ENCODE measurements at places on chromosomes 3 and 15.

DNA sequence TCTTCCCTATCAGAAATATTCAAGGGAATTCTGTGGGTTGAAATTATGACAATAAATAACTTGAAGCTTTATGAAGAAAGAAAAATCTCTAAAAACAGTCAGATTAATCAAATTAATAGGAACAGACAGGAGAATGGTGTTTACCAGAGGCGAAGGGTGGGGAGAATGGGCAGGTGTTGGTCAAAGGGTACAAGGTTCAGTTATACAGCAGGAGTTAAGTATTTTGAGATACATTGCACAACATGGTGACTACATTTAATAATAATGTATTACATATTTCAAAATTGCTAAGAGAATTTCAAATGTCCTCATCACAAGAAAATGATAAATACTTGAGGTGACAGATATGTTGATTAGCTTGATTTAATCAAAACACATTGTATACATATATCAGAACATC lies 18.6 kb downstream of the SPCS1 start:
- DNase-seq = no peak

GRCh38 chr3:112604536-112604935 lies 36.4 kb downstream of the CCDC80 start:
- no peak for DNase-seq

DNA sequence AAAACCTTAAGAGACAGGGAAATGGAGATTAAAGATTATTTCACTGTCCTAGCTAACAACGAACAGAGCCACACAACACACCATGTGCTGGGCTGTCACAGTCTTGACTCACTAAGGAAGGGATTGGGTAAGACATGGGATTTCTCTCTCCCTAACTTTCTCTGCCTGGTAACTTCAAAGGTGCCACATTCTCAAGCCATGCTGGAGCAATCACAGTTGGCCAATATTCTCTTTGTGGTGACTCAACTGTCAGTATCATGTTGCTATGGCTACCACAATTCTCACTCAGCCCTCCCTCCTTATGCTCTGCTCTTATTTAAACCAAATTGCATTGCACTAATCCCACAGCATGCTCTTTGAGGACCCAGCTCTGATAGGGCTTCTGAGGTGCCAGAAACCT lies 74.0 kb downstream of the OXNAD1 start:
- no peak for DNase-seq

DNA sequence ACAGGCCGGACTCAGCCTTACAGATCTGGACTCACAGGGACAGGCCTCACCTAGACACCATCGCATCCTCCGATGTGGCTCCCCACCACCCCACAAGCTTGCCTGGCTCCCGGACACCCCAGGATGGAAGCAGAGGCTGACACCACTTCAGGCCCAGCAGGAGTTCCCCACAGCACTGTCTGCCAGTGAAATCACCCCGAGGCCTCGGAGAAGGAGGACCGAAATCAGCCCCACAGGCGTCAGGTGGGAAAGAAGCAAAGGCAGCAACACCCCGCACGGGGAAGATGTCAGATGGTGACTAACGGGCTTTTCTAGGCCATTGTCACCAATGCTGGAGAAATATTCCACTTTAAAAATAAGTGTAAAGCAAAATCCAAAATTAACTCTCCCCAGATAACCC lies 18.6 kb downstream of the ADCY5 start:
- DNase-seq = no peak

GRCh38 chr3:9676785-9677184 lies 26.8 kb upstream of the CPNE9 start:
- no peak for DNase-seq

- no peak for DNase-seq
Observed at GRCh38 chr3:126540342-126540849, 16.4 kb downstream of the CHST13 start.

GRCh38 chr15:69677403-69677802 lies 224.8 kb downstream of the RPLP1 start:
- no peak for DNase-seq

DNA sequence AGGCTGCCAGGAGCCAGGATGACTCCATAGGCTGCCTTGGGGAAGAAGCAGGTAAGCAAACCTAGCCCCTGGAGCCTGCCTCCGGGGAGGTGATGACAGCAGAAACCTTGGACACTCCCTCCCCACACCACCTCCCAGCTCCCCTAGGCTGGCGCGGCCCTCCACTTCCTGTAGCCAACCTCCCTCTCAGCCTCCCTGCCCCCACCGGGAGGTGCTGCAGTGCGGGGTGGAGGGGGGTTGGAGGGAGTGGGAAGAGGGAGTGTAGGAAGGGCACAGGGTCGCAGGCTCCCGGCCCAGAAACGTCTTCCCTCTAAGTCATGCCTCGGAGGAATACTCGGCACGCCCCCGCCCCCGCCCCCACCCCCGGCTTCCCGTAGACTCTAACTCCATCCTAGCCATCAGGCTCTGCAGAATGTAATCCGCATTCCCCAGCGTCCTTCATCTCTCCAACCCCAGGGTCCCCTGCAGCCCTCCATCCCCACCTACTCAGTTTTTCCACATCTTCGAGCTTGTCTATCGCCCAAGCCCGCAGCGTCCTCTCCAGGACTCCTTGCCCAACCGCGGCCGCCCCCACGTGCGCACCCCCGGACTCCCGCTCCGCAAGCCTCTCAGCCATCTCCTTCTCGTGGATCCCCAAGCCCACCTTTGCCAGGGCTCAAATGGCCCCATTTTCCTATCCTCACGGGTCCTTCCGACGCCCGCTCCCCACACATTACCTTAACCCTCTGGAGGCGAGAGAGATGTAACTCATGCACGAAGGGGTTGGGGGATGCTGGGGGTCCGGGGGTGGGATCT lies 528 bp downstream of the LPCAT4 start:
- DNase-seq = no peak

DNA sequence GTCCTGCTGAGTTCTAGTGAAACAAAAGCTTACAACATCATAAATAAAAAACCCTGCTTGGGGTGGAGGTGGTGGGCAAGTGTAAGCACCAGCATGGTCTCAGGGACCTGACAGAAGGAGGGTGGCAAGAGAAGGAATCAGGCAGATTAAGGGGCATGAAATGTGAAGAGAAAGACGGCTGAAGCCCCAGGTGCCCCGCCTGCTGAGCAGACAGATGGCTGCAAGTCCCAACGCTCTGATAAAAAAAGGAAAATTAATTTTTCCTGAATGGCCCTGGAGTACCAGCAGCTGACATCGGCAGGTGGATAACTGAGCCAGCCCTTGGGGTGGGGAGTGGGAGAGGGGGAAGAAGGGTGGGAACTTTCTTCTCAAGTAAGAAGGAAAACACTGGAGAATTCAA lies 137.9 kb downstream of the XXYLT1 start:
- no peak for DNase-seq

DNA sequence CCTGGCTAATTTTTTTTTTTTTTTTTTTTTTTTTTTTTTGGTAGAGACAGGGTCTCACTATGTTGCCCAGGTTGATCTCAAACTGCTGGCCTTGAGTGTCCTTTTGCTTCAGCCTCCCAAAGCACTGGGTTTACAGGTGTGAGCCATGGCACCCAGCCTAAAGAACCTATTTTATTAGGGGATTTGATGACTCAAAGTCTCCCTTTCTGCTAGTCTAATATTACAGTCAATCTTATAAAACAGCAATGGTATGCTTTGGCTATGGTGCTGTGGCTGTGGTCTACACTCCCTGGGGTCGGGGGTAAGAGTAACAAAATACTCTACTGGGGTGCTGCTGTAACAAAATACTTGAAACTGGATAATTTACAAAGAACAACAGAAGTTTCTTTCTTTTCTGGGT lies 44.8 kb downstream of the ZNF589 start:
- no peak for DNase-seq

- DNase-seq = peak; percentile 24
Observed at GRCh38 chr3:44109771-44110361, 131.8 kb upstream of the TOPAZ1 start.

GRCh38 chr15:76293361-76293760 lies 17.9 kb downstream of the ETFA start:
- no peak for DNase-seq

DNA sequence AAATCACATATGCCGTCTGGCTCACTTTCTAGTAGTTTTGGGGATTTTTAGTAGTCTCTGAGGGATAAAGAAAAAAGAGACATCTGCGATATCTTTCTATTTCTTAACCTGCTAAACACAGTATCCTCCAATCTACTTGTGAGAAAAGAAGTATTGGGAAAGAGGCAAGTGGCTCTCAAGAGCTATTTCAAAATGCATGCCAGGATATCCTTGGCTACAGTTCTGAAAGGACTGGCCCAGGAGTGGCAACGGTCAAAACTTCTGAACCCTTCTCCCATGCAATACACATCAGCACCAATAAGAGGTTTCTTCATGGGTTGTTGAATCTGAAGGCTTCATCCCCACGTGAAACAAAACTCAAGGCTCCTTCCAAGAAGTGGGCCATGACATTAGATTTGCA lies 204.0 kb upstream of the WNT5A start:
- DNase-seq = no peak

DNA sequence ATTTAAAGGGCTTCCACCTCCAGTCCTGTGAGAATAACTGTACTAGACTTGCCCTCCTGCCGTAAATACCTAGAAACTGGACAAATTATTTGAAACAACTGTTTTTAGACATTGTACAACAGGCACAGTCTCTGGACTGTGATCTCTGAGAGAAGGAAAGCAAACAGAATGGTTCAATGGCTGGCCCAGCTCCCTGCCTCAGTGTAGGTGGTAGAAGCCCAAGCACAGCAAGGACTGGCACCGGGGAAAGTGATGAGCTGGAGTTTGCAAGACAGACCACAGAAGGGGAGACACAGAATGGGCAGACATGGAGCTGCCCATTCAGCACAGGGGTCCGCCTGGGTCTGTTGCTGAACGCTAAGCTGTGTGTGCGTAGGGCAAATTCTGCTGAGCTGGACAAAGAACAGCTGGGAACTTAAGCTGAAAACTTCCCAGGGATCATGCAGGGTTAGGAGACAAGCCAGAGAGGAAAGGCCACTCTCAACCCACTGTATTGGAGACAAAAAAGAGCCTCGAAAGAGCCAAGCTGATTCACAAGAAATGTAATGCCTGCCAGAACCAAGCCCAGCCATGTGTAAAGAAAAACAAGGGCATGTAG lies 52.6 kb upstream of the SEC61A1 start:
- no peak for DNase-seq

- no peak for DNase-seq
Observed at GRCh38 chr3:70042641-70043040, 43.1 kb downstream of the SAMMSON start.

- DNase-seq = no peak
Observed at GRCh38 chr3:186024210-186024609, 84.7 kb downstream of the ETV5 start.

DNA sequence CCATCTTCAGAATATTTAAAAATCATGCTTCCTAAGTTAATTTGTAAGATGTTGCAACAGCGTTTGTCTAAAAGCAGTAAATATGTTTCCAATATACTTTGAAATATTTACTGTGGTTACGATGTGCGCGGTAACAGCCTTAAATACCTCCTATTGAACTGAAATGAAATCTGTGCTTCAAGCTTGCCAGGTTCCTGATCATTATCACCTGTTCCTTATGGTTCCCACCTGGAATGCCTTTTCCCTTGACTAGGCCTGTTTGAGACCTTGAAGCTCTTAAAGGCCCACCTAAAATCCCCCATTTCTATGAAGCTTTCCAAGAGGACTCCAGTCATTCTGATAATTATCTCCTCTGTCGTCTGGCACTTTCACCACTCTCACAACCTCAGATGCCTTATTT lies 146.7 kb downstream of the NAALADL2 start:
- DNase-seq = no peak

DNA sequence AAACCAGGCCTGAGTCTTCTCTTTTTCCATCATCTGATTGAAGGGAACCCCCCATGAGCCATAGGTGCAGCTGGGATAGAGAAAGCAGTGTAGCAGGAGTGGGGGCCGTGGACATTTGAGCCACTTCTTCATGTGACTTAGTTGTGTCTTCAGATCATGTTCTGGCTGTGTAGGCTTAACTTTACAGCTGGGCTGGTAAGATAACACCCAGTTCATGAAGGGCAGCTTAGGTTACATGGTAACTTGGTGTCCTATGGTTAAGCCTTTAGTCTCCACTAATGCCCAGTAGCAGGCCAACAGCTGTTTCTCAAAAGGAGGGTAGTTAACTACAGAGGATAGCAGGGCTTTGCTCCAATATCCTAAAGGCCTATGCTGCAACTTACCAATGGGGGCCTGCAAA lies 11.4 kb upstream of the SNRPN start:
- DNase-seq = no peak

DNA sequence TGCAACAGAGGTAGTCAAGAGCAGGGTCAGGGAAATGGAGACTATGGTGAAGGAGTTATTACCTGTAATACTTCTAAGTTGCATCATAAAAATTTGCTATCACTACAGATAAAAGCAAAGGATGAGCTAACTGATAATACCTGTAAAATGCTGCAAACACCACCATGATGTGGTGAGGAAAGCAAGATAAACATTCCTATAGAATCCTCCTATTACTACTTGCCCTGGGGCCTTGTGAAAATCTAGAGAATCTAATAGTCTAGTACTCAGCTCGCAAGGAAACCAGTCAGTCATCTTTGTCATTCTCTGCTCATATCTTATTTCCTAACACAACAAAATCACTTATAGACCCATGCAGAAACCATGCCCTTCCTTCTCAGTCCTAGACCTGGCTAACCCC lies 899.8 kb downstream of the FHIT start:
- DNase-seq = no peak

DNA sequence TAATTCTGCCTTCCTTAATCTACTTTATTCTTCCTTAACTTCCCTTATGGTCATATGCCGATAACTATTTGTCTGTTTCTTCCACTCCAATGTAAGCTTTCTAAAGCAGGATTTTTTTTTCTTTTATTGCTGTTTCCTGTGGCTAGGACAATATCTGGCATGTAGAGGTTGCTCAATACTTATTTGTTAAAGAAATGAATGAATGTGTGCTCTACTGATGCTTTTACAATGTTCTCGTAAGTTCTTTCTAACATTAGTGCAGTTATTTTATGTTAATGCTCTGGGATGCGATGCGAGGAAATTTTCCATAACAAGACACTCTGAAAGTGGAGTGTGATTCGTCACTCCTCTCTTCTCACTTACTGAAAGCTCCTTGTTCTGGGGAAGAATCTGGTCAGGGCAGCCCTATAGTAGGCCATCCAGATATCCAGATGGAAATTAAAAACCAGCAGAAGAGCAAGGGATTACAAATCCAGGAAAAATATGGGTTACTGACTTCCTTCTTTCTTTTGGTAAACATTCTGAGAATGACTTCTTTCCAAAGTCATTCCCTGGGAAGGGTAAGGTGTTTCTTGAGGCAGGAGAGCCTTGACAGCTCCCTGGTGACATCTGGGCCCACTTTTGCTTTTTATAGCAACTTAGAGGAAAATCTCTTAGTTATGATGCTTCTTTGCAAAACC lies 420.4 kb downstream of the PDCD6IP start:
- DNase-seq = no peak

DNA sequence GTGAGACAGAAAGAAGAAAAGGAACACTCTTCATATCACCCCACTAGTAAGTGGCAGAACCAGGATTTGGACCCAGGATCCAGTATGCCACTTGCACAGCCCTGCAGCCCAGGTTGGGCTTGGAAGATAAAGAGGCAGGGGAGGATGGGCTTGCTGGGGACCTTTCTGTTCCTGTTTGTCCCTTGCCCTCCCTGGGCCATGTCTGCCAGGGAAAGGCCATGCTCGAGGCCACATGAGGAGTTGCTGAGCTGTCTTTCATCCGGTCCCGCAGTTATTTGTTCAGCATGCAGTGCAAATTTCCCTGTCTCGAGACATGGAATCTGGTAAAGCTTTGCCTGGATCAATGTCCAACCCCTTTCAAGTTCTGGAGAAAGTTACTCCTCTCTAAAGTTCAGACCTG lies 116.0 kb upstream of the MRPS22 start:
- DNase-seq = no peak

- DNase-seq = no peak
Observed at GRCh38 chr3:6857510-6857909, 3.4 kb upstream of the GRM7 start.

Measured in breast epithelium (tissue), 4 donors.